ENCODE measurements at places on chromosomes 2 and 18. TPM values are rescaled to one million over a fixed set of nuclear protein-coding genes. Genes with fewer than 3 reads are reported as not detected.

DNA sequence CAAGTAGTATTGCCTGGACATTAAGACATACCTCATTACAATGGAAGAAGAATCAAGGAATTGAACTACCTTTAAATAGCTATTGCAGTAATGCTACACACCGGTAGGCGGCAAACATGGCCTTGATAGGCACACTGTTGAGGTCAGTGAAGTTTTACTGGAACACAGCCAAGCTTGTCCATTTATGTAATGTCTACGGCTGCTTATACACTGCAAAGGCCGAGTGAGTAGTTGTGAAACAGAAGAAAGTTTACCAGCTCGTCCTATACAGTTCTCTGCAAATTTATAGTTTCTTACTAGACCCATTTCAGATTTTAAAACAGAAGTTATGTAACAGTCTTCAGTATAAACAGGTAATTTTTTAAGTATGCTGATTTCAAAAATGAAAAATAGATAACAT lies 38.8 kb downstream of the PPP4R1 start:
- peak; percentile 90 for DNase-seq

Gene RNF125
- 0.29 TPM for total RNA-seq

DNA sequence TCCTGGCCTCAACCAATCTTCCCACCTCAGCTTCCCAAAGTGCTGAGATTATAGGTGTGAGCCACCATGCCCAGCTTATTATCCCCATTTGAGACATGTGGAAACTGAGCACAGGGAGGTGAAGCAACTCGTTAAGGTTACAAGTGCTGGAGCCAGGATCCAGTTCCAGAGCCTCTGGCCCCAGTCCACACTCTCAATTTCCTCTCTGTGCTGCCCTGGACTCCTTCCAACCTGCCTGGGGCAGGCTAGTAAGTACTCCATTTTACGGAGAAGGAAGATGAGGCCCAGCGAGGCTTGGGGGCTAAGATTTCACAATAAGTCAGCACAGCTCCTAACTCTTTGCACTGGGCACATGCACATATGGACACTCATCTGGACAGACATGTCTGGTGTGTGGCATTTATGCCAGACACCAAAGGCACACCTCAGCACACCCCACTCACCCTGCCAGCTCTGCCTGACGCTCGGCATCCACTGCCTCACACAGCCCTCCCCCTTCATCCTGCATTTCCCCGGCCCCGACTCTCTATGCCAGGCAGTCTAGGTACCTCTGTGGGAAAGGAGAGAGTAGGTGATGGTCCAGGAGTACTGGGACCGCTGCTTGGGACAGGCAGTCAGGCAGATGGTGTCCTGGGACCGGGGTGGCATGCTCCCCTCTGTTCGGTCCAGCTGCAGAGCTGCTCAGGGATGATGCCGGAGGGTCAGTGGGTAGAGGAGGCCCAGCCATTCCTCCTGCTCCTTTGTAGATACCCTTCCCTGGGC lies 20.5 kb downstream of the CFAP65 start:
- no peak for DNase-seq

DNA sequence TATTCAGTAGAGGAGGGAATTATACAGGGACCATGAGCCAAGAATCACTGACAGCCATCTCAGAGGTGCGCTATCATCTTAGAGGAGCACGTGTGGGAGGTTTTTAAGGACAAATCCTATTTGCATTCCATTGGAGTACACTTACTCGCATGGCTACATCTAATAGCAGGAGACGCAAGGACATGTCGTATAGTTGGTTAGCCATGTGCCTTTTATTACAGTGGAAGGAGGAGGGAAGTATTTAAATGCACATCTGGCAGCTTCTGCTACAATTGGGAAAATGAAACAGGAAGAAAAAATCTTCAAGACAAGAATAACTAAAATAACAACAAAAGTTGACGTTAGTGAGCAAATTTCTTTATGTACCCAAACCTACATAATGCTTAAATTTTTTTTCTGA lies 86.5 kb upstream of the UGP2 start:
- no peak for DNase-seq

GRCh38 chr2:10655499-10656225 lies 34.1 kb downstream of the NOL10 start:
- no peak for DNase-seq

DNA sequence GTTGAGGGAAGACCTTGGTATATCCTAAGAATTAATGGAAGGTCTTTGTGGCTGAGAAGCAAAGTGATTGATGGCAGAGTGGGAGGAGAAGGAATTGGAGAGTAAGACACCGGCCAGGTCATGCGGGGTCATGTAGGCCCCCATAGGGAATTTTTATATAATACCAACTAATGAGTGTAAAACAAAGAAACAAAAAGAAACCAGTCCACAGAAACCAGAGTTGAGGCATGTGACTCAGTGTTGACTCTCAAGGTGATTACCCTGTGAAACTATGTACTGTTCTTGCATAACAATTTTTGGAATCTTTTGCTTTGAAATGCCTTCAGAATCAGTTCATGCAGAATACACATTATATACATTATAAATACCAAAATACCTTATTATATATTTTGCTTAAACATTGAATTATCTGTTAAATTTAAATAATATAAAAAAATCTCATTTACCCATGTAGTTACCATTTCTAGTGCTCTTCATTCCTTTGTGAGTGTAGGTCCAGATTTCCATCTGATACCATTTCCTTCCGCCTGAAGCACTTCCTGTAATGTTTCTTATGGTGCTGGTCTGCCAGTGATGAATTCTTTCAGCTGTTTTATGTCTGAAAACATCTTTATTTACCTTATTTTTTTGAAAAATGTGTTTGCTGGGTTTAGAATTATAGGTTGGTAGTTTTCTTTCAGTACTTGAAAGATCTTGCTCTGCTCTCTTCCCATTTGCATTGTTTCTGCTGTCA lies 8.6 kb downstream of the CLIP4 start:
- DNase-seq, result no peak

DNA sequence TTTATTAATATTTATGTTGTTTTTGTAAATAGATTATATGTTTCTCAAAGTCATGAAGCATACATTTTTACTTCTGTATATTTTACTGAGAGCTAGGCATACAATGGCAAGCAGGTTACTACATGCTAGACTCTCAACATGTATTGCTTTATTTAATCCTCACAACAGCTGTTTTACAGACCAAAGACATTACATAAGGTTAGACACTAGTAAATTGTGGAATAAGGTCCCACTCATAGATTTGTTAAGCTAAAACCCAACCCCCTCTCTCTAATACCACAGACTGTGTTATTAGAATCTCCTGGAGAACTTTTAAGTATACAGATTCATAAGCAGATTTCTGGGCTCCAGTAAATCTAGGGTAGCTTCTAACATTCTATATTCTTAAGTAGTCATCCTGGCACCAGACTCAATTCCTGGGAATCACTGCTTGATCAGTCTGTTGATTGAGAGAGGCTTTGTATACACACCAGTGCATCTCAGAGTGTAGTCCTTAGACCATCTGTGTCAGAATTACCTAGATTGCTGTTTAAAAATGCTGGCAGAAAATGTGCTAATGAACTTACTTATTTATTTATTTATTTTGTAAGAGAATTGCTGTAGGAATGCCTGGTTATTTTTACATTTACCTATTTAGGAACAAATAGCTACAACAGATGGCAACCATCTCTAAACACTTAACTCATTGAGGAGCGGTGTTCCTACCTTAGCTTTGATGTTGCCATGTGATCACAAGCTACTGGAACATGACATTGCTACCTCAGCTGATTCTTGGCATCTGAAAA lies 153.5 kb upstream of the CAVIN2 start:
- DNase-seq, result no peak

Gene SH2D6
- 1.6 TPM for total RNA-seq

DNA sequence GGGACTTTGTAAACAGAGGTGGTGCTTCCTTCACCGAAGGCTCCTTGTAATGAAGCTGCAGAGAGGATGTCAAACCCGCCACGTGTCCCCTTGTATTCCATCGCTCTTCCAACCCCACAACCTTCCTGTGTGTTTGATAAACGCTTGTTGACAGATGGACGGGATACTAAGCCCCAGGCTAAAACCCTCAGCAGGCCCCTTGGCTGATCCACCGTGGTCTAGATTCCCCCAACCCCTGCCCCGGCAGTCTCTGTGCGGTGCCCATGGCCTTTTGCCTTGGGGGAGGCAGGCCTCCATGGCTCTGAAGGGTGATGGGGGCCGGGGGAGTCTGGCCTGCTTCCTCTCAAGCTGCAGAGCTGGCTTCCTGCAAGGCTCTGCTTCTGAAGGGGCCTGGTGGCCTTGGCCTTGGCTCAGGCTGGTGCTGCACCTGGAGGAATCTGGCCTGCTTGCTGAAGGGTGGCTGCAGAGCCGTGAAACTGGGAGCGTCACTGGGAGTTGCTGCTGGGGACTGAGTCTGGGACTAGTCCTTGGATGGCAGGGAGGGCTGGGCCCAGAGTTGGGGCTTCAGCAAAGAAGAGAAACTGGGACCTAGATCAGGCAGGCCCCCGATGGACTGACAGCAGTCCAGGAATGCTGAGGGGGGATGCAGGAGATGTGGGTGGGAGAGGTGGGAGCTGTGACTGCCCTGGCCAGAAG lies 9.6 kb upstream of the NTSR2 start:
- DNase-seq, result no peak

Gene INPP1
- 17.3 TPM for total RNA-seq

Gene SNED1
- 17.6 TPM for total RNA-seq

DNA sequence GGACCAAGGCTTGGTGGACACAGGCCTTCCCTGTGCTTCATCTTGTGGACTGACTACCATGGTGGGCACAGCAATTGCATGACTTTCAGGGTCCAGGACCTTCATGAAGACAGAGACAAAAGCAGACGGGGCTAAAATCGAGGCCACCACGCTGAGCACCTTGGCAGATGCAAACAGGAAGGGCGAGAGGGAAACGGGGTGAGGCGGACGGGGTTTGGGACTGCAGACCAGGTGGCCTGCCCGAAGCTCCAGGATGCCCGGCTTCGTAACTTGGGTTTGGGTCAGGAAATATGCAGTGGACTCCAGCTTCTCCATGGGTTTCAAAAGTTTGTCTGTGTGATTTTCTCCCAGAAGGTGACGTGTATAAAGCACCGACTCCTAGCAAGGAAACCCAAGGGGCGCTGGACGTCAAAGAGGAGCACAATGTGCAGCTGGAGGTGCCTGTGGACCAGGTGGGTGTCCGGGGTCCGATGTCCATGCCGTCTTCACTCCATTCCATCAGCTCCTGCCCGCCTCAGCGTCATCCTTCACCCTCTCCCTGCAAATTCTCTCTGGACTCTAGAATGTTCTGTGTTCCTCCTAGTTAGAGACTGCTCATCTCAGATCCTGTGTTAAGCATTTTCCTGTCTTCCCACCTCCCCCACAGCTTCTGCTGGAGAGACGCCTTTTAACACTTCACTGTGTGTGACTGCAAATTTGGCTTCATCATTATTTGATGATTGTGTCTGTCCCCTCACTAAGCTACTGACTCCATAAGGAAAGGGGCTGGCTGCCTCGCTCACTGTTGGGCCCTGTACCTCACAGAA lies 65.8 kb downstream of the DCDC2C start:
- DNase-seq, result peak; percentile 66

GRCh38 chr2:72894514-72894913 lies 7.3 kb downstream of the SPR start:
- DNase-seq, result no peak

- DNase-seq, result no peak
Observed at GRCh38 chr2:7880566-7880965, 801.3 kb upstream of the ID2 start.

Gene RFX8
- total RNA-seq, result not detected

Gene TTN
- total RNA-seq, result not detected

GRCh38 chr18:14978962-14979535 lies 231.1 kb downstream of the ANKRD30B start:
- no peak for DNase-seq
